ENCODE measurements at places on chromosomes 2 and 18.

DNA sequence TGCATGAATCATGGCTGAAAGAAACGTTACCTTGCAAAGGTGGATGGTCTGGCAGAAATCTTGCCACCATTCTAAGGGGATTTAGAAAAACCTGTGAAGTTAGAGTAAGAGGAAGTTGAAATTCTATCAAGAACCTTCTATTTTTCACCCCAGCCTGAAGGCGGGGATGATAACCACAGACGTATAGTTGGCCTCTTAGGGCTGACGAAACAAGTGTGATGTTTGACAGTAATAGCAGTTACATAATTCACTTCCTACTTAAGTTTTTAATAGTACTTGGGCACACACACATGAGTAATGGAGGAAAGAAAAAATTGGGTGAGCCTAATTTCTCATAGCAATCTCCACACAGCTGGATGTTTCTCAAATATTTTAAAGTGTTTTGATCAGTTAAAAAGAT lies 336.6 kb upstream of the SALL3 start:
- no peak for DNase-seq

GRCh38 chr2:37337620-37338280 lies 6.7 kb upstream of the QPCT start:
- no peak for DNase-seq

- DNase-seq: no peak
Observed at GRCh38 chr18:26677957-26678356, 129.6 kb upstream of the KCTD1 start.

- DNase-seq: no peak
Observed at GRCh38 chr2:180062178-180062577, 55.1 kb upstream of the CWC22 start.

DNA sequence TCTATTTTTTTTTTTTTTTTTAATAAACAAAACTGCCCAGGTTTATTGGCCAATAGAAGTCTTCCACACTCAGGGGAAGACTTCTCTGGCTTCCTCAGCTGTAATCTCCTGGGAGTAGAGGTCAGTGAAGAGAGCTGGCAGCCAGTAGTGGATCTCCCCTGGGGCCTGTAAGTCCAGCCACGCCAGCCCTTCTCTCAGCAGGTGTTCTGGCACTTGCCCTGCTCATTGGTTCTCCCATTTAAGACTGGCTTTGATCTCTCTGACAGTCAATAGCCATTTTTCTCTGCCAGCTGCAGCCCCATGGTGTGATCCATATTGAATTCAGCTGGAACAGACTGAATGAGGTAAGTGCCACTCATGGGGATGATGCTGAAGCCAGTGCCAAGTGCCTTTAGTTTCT lies 170.6 kb upstream of the SPHKAP start:
- no peak for DNase-seq

DNA sequence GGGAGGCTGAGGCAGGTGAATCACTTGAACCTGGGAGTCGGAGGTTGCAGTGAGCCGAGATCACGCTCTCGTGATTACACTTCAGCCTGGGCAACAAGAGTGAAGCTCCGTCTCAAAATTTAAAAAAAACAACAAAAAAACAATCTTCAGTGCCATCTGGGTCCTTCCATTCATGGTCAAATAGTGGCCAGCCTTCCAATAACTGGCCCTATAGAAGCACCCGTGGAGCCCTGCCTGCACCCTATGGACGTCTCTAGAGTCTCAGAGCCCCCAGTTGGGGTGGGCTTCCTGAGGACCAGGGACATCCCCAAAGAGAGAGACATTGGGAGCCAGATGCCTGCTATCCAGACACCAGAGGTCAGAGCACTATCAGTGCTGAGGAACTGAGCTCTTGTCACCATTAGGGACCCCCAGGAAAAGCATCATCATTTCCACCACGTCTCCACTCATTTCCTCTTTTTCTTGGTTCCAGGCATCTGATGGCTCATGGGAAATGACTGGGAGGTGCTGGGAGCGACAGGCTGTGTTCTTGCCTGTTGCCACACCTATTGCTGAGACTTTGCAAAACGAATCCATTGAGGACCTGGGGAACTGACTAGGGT lies 9.4 kb downstream of the NEU2 start:
- DNase-seq: no peak

DNA sequence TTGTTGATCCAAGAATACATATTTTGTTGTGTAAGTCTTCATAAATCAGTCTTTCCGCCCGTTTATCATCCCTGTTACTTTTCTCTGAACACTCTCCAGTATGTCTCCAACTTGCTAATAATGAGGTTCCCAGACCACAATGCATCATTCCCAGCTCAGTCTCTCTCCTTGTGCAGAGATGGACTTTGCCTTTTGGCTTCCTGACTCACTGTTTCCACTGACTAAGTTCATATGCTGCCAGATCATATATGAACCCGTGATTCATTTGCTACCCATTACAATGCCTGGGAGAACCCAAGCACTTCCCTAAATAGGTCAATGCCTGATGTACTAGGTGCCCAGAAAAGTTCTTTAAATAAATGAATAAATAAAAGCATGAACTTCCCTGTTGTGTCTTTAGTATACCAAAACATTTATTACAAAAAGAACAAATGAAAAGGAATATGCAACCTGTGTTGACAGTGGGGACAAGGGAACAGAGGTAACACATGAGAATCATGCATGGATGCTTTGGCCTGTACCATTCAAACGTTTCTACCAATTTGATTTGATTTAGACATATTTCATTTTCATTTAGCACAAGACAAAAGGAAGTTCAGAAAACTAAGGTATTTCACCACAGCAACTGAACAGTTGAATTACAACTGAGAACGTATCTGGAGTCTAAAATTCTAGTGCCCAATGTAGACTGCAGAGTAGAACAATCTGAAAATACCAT lies 215.4 kb upstream of the HNRNPA3 start:
- DNase-seq: peak; percentile 55

GRCh38 chr2:45814488-45814887 lies 163.0 kb downstream of the PRKCE start:
- DNase-seq: peak; percentile 18

DNA sequence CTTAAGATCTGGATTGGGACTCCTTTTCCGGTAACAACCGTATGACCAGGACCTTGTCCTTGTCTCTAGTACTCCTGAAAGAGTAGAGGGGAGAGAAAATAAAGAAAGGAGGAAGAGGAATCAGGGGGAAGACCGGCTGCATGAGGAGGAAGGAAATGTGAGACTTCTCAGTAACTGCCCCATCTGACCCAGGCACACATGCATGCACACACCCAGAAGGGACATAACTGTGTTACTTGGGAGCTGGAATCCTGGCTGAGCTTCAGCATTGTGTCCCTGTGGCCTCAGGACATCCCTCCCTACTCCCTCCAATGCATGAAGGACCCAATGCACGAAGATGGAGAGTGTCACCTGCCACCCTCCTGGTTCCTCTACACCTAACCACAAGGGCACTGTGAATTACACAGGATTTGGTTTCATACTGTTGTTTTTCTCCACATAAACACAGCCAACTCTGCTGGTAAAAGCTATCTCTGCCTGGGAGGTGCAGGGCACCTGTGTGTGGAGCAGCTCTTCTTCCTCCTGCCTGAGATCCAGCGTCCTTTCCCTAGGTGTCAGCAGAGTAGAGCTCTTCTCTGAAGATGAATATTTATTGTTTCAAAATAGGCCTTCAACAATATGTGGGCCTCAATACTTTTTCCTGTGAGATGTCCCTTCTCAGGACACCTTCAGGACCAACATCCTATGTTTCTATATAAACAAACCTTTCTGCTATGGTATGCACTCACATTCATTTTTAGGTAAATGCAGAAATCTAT lies 574.1 kb upstream of the ID2 start:
- DNase-seq: no peak

DNA sequence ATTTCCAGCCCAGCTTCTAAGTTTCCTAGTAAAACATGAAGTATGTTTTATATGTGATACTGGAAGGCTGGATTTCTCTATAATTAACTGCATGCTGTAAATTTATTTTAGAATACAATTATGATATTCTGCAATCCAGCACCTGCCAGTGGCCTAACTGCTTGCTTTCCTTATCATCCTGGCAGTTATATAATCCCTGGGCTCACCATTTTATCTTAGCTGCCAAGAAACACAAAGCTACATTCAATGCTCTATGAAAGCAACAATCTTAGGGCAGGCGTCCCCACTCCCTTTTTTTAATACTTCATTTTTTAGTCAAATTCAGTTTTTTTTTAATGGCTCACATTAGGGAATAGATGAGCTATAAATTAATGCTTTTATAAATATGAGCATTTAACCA lies 38.4 kb upstream of the UBXN4 start:
- no peak for DNase-seq
